ENCODE measurements at places on chromosomes 2 and 18. TPM values are rescaled to one million over a fixed set of nuclear protein-coding genes. Genes with fewer than 3 reads are reported as not detected.

Gene RNU2-63P
- polyA plus RNA-seq: not detected

Gene CD207
- 0.27 TPM for polyA plus RNA-seq

Gene ESPNL
- polyA plus RNA-seq: 1.2 TPM

Gene CD302
- 13.0 TPM for polyA plus RNA-seq

Gene UGT1A7
- not detected for polyA plus RNA-seq

Gene GNAL
- polyA plus RNA-seq: 2.3 TPM

Gene CAPN14
- 0.09 TPM for polyA plus RNA-seq

Gene RGPD3
- polyA plus RNA-seq: 0.22 TPM
